CD4-positive, alpha-beta T cell treated with Interleukin-4 for 4 hours (primary cell): ENCODE measurements at places on chromosomes 4 and X.

DNA sequence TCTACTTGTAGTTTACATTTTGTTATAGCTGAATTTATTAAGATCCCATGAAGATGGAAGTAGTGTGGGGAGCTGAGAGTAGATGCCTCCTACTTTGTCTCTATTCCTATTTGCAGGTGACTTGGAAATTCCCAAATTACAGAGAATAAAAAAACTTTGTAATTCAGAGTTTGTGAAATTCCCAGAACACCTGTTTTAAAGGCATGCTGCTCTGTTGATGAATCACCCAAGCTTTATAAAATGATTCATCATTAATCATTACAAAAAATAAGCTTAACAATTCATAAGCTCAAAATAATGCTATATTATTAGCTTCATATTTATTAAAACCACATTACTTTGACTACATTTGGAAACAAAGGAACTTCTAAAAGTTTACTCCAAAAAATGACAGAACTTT lies 856.3 kb downstream of the RPA4 start:
- no peak for DNase-seq

GRCh38 chrX:78105944-78106650 lies 2.0 kb downstream of the PGK1 start:
- DNase-seq: peak; percentile 50

DNA sequence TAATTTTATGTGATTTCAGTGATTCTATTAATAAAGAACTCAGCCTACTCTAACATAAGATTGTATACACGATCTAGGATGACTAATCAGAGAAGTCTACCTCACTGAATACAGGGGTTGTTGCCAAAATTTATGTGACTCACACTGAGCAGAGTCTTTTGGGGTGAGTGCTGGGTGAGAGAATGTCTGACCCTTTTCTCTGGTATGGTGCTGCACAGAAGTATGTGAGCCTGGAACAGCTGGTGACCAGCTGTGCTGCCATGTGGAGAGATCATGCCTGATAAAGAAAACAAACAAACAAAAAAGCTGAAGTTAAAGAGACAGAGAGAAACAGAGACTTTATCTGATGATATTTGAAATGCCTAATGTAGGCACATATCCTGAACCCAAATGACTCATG lies 618.1 kb upstream of the GRIA3 start:
- no peak for DNase-seq

- no peak for DNase-seq
These were observed 44.3 kb downstream of the EFHC2 start for GRCh38 chrX:44299177-44299576.

DNA sequence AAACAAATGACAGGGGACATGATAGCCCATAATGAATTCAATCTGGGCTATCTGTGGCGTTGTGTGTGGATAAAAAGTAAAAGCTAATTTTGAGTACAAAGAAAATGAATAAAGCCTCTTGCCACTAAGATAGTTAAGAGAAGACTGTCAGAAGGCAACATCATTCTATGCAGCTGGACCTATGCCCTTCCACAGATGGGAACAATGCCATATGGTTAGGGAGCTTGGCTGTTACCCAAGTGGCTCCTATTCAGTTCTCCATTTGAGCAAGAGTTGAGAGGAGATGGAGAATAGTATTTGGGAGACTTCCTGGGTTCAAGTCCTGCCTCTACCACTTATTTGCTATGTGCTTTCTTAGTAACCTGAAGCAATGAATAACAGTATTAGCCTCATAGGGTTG lies 107.7 kb downstream of the ANXA3 start:
- no peak for DNase-seq

- no peak for DNase-seq
These were observed 27.5 kb downstream of the OTUD6A start for GRCh38 chrX:70089604-70090297.

DNA sequence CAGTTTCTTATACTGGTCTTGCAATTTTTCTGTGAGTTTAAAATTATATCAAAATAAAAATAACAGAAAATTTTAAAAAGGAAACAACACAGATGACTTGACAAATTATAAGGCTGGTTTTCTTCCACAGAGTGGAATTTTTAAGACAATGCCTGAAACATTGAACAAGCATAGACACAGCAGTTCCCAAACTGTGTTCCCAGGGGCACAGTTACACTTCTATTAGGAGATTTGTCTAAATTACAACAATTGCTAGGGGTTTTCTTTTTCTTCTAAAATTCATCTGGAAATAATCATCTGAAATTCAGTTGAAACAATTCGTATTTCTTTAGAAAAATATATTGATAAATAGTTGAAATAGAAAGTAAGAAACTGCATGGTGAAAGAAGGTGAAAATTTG lies 26.2 kb downstream of the PDE5A start:
- DNase-seq: no peak

- DNase-seq: no peak
These were observed 65.5 kb downstream of the FHDC1 start for GRCh38 chr4:153001626-153002025.

- DNase-seq: no peak
These were observed 8.8 kb upstream of the BEX3 start for GRCh38 chrX:103367502-103367901.

DNA sequence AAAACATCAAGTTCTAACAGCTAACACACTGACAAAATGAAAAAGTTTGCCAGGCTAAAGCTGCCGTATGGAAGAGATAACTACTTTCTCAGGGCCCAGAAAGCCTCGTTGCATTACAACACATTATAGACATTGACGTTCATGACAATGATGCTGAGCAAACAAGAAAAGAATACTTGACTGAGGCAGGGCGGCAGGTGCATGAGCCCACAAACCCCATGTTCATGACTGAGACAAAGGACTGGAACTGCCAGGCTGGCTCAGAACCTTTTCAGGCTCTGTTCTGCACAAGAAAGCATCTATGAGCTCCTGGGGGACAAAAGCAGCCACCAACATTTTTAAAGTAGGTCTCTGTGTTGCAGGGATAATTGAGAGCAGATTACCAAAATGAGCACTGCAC lies 13.6 kb downstream of the TLR6 start:
- DNase-seq: no peak

GRCh38 chr4:139528377-139529005 lies 27.5 kb downstream of the SETD7 start:
- DNase-seq: peak; percentile 41

- DNase-seq: no peak
These were observed 46.5 kb downstream of the ZFYVE28 start for GRCh38 chr4:2371765-2372487.

DNA sequence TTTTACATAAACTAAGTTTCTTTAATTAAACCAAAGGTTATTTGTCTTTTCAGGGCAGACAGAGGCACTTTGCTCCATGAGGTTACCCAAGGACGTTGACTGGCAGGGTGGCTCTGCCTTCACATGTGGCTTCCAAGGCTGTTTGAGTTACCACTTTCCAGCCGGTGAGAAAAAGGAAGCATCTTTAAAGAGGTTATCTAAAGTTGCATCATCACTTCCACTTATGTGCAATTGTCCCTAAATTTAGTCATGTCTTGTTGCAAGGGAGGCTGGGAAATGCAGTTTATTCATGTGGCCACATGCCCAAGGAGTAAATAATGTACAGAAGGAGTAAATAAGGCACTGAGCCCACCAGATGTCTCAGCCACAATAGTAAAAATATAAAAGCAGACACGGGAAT lies 29.0 kb upstream of the RAP1GDS1 start:
- peak; percentile 11 for DNase-seq
